KBM-7 (cell line): ENCODE measurements at places on chromosomes 13 and 19.
A peak's percentile ranks its signal among the peaks of the same experiment; 100 is the strongest.

DNA sequence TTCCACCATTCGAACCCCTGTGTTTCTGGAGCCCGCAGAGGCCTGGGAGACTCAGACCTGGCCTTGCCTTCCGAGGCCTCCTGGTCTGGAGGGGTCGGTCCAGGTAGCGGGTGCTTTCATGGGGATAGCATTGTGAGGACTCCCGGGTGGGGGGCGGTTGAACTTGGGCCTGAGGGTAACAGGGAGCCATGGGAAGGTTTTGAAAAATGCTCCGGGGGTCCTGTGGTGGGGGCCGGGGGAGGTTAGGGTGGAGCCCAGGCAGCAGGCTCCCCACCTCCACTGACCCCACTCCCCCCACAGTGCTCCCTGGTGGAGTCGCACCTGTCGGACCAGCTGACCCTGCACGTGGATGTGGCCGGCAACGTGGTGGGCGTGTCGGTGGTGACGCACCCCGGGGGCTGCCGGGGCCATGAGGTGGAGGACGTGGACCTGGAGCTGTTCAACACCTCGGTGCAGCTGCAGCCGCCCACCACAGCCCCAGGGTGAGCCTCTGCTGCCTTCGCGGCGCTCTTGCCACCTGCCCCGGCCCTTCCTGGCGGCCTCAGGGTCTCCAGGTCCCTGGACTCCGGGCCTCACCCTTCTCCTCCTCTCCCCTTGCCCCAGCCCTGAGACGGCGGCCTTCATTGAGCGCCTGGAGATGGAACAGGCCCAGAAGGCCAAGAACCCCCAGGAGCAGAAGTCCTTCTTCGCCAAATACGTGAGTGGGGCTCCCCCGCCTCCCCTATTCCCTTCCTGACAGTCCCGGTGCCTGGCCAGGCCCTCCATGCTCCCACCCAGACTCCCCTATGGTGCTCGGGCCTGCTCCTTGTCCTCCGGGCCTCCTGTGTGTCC, 3.8 kb upstream of the GARIN5A start:
- DNase-seq: no peak

DNA sequence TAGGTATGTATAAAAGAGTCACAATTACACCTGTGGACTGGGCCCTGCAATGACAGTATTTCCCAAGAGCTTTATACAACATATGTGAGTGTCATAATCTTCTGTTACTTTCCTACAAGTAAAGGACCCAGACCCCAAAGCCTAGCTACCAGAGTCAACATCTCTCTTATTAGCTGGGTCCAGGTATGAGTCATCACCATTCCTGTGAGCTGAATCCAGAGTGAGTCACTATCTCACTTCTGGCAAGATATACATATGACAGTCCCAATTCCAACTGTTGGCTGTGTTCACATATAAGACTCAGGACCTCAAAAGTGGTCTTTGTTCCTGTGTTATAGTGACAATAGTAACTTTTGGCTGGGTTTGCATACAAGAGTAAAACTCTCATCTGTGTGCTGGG, 46.7 kb downstream of the ZNF729 start:
- DNase-seq: no peak

DNA sequence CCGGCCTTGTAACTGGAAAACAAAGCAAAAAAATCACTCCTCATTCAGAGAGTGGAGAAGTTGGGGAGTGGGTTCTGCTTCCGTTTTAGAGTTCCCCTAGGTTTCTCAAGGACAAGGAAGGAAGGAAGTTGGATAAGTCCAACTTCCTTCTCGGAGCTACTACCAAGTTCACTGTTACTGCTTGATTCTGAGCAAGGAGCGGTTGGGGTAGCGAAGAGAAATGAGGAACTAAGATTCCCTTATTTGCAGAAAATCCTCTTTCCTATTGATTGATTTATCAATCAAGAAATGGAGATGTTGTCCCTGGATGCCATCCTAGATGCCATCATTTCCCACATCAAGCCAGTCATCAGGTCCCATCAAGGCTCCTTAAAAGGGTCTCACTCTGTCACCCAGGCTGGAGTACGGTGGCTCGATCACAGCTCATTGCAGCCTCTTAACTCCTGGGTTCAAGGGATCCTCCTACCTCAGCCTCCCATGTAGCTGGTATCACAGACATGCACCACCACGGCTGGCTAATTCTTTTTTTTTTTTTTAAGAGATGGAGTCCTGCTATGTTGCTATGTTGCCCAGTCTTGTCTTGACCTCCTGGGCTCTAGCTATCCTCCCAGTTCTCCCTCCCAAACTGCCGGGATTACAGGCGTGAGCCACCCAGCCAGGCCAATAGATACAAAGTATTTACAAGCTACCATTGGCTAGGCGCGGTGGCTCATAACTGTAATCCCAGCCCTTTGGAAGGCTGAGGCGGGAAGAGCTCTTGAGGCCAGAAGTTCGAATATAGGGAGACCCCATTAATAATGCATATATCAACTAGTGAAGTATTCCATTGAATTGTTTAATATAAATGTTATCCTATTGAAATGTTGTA, 809 bp upstream of the B9D2 start:
- DNase-seq: no peak

GRCh38 chr13:105825071-105825470, 710.4 kb downstream of the EFNB2 start:
- DNase-seq: no peak

DNA sequence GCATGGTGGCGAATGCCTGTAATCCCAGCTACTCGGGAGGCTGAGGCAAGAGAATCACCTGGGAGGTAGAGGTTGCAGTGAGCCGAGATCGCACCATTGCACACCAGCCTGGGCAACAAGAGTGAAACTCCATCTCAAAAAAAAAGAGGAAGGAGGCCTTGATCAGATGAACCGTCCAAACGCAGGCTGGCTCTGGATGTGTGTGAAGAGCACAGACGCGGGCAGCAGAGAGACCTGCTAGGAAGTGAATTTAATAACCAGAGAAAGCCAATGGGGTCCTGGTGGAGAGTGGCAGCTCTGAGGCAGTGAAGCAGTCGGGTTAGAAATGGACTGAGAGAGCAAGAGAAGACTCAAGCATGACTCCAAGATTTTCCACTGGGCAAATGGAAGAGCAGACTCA, 136.5 kb downstream of the RNF17 start:
- no peak for DNase-seq

DNA sequence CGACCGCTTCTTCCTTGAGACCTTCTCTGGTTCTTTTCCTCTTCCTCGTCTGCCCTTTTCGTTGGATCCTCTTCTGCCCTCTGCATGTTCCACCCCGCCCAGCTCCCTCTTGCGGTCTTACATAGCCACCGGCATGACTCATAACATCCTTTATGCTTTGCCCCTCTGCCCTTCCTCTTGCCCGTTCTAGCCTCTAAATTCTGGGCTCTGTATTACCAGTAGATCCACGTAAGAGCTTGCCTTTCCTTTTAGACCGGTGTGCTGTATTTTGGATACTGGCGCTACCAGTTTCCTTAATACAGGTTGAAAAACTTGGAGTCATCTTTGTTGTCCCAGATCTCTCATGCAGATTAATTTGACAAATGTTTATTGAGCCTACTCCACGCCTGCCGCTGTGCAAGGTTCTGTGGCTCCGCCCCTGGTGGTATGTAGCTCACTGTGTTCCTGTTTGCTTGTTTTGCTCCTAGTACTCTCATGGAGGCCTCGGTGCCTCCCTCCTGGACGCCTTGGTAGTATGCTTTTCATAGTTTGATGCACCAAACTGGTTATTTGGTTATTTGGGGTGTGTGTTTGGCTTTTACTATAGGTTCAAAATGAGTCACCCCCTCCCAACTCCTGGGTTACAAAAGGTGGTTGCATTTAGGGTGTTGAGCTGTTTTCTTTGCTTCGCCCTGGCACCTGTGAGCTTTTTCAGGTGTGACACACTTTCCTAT, 1.7 kb downstream of the GTF3A start:
- DNase-seq: peak; percentile 92

GRCh38 chr19:17718947-17719711, at the start of gene MAP1S:
Gene MAP1S (plus strand): TSS chr19:17719480. CDS start chr19:17719503, 23 bp downstream.
- peak; percentile 67 for DNase-seq

DNA sequence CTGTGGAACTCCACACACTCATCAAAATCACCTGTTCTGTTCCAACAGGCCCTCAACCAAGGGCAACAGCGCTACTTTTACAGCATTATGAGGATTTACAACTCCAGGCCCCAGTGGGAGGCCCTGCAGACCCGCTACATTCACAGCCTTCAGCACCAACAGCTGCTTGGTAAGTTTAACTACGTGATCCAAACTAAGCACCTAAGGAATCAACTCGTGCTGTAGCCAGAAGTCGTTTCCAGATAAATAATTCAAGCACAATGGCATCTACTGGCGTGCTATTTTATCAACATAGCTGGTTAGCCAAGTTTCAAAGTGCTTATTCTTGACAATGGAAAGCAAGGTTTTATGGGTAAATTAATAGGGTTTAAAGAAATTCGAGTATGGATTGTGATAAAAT, 5.3 kb downstream of the FAM216B start:
- no peak for DNase-seq

- no peak for DNase-seq
Measured at GRCh38 chr13:73215823-73216222, 157.0 kb downstream of the KLF5 start.

GRCh38 chr19:44732235-44733014, 16.1 kb upstream of the BCL3 start:
- no peak for DNase-seq

GRCh38 chr13:97914540-97914939, 38.9 kb upstream of the IPO5 start:
- no peak for DNase-seq

DNA sequence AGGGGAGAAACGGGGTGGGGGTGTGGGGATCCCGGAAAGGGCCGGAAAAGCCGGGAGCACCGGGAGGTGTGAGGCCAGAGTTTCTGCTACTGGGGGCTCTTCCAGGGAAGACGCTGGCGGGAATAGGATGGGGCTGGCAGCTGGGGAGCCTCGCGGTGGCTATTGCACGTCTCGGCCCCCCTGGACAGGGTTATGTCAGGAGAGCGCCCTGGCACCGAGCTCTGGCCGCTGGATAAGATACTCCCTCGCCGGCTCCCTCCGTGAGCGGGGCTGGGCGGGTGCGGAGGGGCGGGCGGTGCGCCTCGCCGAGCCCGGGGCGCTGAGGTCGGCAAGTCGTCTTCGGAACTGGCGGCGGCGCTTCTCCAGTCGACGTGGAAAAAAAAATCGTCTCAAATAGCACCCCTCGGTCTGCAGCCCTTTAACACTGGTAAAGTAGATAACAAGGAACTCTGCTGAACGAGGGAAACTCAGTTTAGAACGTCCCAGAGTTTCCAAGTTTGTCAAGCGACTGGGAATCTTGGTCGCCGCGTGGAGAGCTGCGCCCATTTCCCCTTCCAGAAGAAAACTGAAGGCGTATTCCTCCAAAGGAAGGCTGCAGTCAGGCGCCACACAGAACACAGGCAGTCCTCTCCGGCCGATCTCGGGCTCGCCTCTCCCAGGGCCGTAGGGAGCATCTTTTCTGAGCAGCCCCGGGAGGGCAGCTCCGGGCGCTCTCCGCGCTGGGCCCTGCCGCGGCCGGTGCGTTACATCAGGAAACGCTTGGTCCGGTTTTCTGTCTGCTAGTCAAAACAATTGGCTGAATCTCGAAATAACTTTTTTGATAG, 115.1 kb downstream of the KCNRG start:
- no peak for DNase-seq

- no peak for DNase-seq
Measured at GRCh38 chr13:90673746-90674145, 673.7 kb upstream of the MIR17HG start.

DNA sequence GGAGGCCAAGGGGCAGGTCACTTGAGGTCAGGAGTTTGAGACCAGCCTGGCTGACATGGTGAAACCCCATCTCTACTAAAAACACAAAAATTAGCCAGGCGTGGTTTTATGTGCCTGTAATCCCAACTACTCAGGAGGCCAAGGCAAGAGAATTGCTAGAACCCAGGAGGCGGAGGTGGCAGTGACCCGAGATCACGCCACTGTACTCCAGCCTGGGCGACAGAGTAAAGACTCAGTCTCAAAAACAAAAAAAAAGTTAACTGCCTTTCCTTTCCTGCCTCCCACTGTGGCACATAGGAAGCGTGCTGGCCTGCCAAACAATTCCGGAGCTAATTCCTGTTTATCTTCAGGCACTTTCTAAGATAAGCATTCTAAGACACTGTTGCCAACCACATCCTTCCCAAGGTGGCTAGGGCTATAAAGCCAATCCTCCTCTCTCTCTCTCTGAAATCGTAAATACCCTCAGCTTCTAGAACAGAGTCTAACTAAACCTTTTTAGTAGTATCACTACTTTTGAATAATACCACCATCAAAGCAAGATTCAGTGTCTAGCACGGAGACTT, 21.6 kb downstream of the SLC25A30 start:
- DNase-seq: peak; percentile 55

DNA sequence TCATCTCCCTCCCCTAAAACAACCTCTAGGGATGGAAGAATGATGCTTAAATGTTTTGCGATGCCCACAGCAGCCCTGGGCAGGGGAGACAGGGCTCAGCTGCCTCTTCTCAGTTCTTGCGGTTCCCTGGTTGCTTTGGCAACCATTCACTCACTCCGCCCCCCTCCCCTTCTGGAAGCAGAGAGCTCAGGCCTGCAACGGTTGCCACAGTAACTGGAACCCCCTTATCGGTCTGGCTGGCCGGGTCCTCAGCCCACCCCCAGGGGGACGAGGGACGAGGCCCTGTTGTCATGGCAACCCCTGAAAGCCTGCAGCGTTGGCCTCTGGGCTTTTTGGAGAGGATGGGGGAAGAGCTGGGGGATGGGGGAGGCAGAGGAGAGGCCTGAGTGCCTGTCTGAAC, 19.5 kb downstream of the NOVA2 start:
- DNase-seq: no peak

DNA sequence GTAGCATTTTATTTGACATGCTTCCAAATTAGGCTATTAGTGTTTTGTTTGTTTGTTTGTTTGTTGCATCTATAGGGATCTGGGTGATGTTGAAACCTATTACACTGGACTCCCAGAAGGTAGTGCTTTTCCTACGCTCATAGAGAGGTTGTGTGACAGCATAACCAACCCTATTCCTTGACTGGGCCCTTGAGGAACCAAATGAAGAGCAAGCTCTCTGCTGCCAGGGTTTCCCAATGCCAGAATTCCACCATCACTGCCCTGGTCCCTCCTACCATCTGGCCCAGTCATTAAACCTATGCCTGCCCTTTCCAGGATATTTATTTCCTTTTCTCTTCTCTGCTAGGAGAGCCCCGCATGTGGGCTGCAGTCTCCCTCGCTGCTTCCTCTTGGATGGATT, 210.6 kb downstream of the IRS2 start:
- DNase-seq: no peak

GRCh38 chr19:566403-566802, 6.0 kb upstream of the BSG start:
- DNase-seq: peak; percentile 44

GRCh38 chr19:33441277-33441699, 67.8 kb downstream of the CEBPG start:
- DNase-seq: no peak

- DNase-seq: no peak
Measured at GRCh38 chr13:31168736-31169135, 7.0 kb upstream of the HSPH1 start.

- DNase-seq: no peak
Measured at GRCh38 chr13:41811588-41812021, 149.3 kb downstream of the VWA8 start.

- DNase-seq: no peak
Measured at GRCh38 chr19:48452289-48453190, 2.8 kb upstream of the KCNJ14 start.

DNA sequence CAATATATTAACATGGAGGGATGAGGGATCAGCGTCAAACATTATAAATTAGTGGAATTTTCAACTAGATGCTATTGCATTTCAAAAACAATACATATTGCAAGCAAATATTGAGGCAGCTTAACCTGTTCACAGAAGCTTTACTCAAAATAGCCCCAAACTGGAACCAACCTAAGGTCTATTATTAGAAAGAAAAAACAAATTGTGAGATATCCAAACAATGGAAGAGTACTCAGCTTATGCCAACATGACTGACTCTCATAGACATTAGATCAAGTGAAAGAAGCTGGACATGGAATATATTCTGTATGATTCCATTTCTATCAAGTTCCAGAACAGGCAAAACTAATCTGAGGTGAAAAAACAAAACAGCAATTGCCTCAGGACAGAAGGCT, 27.6 kb upstream of the NEK3 start:
- no peak for DNase-seq
